ENCODE measurements at places on chromosomes 16 and 17.

DNA sequence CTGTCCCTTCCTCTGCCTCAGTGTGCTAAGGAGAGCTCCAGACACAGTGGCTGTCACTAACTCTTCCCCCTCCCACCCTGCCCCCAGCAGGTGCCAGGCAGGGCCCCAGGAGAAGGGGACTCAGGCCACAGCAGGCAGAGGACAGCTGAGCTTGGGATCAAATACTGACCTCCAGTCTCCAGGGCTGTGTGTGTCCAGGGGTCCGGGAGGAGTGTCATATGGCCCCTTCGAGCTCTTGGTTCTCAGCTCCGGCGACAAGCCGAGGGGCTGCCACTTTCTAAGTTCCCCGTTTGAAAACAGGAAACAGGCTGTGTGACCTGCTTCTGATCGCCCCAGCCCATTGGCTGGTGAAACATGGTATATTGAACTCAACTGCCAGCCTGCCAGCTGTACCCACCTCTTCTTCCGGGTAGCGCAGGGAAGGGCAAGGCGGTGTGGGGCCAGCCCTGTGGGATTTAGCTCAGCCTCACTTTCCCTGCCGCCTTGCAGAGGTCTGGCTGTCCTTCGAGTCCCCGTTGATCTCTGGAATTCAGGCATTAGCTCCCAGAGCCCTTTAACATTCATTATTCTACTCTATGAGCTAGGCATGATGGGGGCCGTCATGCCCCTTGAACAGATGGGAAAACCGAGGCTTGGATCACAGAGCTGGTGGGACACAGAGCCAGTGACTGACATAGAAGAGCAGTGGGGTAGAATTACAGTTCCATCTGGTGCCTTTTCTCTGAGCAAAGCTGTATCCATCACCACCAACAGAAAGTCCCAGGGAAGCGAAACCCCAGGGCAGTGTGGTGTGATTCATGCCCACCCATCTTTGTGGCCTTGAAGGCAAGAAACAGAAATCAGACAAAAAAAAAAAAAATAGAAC is at the start of gene SNX20:
SNX20 (minus strand) TSS at position 292 of the 865 bp plus-strand sequence. CDS start 3,786 bp downstream, outside the sequence.
- no peak for DNase-seq

DNA sequence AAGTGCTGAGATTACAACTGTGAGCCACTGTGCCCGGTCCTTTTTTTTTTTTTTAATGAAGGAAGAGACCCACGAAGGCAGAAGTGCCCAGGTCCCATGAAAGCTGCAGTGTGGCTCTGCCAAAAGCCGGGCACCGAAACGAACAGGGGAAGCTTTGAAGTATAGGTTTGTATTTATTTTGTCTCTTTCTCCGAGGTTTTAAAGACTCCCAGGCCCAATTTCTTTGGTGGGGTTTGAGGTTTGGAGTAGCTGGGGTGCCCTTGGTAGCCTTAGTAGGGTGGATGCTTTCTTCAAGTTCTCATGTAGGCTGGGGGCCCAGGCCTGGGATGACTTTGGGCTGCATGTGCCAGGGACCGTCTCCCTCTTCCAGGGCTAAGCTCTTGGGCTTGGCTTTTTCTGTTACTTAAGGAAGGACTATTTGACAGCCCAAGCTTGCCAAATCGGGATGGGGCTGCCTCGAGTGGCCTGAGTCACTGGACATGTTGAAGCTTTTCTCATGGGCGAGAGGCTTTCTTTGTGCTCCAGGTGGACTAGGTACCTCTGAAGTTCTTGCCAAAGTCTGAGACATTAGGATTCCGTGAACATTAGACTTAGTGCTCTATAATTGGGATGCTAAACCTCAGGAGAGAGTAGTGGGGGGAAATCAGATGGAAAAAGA is 66.3 kb downstream of the WIPI1 start:
- DNase-seq: peak; percentile 78

DNA sequence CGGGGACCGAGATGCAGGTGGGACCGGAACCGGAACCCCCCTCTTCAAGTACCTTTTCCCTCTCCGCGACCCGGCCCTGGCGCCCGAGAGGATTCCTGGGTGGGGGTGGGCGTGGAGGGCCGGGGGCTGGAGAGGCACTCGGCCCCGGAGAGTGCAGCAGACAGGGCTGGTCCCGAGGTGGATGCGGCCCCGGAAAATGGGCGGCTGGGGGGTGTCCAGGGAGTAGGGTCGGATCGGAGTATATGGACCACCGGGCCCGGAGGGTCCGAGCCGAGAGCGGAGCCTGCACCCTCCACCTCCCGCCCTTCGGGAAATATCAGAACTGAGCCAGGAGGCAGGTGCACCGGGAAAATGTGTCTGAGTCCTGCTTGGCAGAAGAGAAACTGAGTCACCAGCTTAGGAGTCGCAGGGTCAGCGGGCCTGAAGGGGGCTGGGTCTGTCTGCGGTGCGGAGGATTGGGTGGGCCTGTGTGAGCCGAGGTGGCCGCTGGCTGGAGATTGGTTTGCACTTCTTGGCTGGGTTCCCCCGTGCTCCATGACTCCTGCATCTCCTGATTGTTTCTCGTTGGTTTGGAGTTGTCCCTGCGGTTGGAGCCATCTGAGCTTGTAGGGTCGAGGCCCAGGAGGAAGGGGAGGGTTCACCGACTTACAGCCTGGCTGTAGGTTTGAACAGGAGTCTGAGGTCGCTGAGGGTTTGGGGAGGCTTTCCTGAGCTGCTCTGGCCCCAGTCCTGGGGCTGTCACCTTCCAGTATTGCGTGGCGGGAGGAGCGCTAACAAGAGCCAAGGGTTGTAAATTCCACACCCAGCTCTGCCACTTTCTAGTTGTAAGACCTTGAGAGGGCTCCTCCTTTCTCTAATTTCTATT is 518 bp downstream of the SH2B1 start:
- peak; percentile 78 for DNase-seq

GRCh38 chr17:80372922-80373570 is 41.9 kb upstream of the ENDOV start:
- peak; percentile 54 for DNase-seq

Data from sigmoid colon (tissue), 7 donors.